Activated B cell treated with CpG ODN at 0.5 μM for 24 hours (primary cell): ENCODE measurements at places on chromosomes 13 and 19. TPM values are rescaled to one million over a fixed set of nuclear protein-coding genes. Genes with fewer than 3 reads are reported as not detected.

DNA sequence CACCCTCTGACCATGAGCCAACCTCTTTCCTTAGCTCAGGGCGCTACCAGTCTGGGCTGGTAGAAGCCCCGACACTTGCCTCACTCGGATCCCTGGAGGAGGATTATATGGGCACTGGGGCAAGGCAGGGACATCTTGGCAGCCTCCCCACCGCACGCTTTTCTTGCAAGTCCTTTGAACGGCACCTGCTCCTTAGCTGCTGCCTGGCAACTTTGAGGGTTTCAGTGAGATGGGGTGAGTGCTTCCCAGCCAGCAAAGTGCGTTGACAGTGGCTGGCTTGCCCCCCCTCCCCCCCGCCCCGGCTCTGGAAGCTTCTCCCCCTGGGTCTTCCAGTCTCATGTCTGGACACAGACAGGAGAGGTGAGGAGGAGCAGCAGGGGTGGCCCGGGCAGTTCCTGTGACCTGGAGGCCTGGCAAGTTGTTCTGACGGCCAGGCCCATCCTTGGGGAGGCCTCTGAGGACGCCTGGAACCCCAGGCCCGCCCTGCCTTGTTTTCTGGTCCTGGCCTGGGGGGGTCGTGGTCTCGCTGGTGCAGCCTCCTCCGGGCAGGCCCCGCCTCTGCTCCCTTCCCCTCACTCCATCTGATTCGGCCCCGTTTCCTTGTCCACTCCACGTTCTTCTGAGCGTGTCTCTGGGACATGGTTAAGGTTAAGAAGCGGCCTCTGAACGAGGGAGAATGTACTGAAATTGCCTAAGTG lies 75.2 kb downstream of the ATP11A start:
- no peaks in the 10 kb centered on the region for H3K27me3 ChIP-seq
- peaks cover 25% of the 10 kb centered on the region for H3K4me1 ChIP-seq
- peaks cover under 1% of the 10 kb centered on the region for H3K36me3 ChIP-seq
- no peak overlapping the region for H3K27ac ChIP-seq

GRCh38 chr19:49468746-49469447 lies 5.1 kb upstream of the FLT3LG start:
- H3K27me3 ChIP-seq: no peaks in the 10 kb centered on the region
- peak overlapping the region; percentile 97 for H3K27ac ChIP-seq
- peaks cover 23% of the 10 kb centered on the region for H3K36me3 ChIP-seq
- peak overlapping the region; percentile 61 for H3K4me3 ChIP-seq
- DNase-seq: peak; percentile 72

GRCh38 chr19:1492474-1493006 lies 1.6 kb downstream of the REEP6 start:
- H3K4me1 ChIP-seq: peaks cover 12% of the 10 kb centered on the region
- no peaks in the 10 kb centered on the region for H3K36me3 ChIP-seq
- no peak for DNase-seq
- peaks cover 5% of the 10 kb centered on the region for H3K27me3 ChIP-seq
- H3K27ac ChIP-seq: no peak overlapping the region

GRCh38 chr19:46181388-46181779 lies 33.3 kb downstream of the IGFL2 start:
- H3K27ac ChIP-seq: no peak overlapping the region
- no peak overlapping the region for H3K4me3 ChIP-seq
- no peaks in the 10 kb centered on the region for H3K36me3 ChIP-seq

- DNase-seq: no peak
- no peak overlapping the region for H3K27ac ChIP-seq
- H3K36me3 ChIP-seq: no peaks in the 10 kb centered on the region
- no peaks in the 10 kb centered on the region for H3K27me3 ChIP-seq
Observed at GRCh38 chr13:113040031-113040430, 65.6 kb upstream of the F7 start.

SELENOV gene
- not detected in 2 replicates for total RNA-seq

- H3K4me1 ChIP-seq: no peaks in the 10 kb centered on the region
- H3K27ac ChIP-seq: no peak overlapping the region
- H3K36me3 ChIP-seq: no peaks in the 10 kb centered on the region
- DNase-seq: no peak
- H3K27me3 ChIP-seq: peaks cover 15% of the 10 kb centered on the region
Observed at GRCh38 chr13:33578786-33579185, 239.2 kb upstream of the RFC3 start.

- H3K4me1 ChIP-seq: peaks cover 71% of the 10 kb centered on the region
- peak; percentile 77 for DNase-seq
- H3K36me3 ChIP-seq: peaks cover 45% of the 10 kb centered on the region
- H3K27me3 ChIP-seq: no peaks in the 10 kb centered on the region
Observed at GRCh38 chr19:50418176-50419021, at the start of gene SPIB. SPIB (plus strand) TSS chr19:50418938; CDS start chr19:50418963, 25 bp downstream.

DNA sequence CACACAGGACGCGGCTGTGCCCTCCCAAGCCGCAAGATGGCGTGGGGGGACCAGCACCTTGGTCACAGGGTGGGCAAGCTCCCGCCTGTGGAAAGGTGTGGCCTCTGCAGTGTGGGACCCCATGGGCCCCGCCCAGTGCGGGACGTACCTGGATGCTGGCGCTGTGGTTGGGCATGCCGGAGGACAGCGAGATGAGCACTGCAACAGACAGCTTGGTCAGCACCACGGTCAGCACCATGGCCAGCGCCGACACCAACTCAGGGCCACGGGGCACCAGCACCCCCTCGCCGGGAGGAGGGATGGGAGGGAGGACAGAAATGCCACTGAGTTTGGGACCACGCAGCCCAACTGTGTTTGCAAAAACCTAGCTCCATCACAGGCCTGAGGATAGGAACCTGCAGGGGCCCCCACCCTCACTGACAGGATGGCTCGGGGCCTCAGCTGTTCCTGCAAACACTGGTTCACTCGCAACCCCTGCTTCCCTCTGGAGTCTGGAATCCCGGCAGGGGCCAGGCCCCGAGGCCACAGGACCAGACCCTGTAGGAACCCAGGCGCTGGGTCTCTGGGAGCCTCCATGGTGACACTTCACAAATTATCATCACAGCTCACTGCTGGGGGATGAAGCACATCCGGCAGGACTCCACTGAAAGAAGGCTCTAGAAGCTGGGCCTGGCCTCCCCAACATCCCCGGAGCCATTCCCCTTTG lies 27.1 kb downstream of the IZUMO4 start:
- H3K27me3 ChIP-seq: no peaks in the 10 kb centered on the region
- H3K36me3 ChIP-seq: peaks cover 76% of the 10 kb centered on the region
- no peaks in the 10 kb centered on the region for H3K4me1 ChIP-seq
- no peak for DNase-seq
- no peak overlapping the region for H3K27ac ChIP-seq

LRRC25 gene
- total RNA-seq: 0.47 and 0.88 TPM in 2 replicates

GRCh38 chr13:21557995-21558394 lies 46.0 kb downstream of the MICU2 start:
- H3K27ac ChIP-seq: no peak overlapping the region
- peaks cover 55% of the 10 kb centered on the region for H3K36me3 ChIP-seq
- H3K27me3 ChIP-seq: no peaks in the 10 kb centered on the region

- H3K36me3 ChIP-seq: peaks cover 44% of the 10 kb centered on the region
- H3K4me3 ChIP-seq: no peak overlapping the region
- H3K27ac ChIP-seq: no peak overlapping the region
- no peak for DNase-seq
Observed at GRCh38 chr19:43906774-43907173, 28.3 kb downstream of the ZNF45 start.

ONECUT3 gene
- total RNA-seq: not detected in 2 replicates

DNA sequence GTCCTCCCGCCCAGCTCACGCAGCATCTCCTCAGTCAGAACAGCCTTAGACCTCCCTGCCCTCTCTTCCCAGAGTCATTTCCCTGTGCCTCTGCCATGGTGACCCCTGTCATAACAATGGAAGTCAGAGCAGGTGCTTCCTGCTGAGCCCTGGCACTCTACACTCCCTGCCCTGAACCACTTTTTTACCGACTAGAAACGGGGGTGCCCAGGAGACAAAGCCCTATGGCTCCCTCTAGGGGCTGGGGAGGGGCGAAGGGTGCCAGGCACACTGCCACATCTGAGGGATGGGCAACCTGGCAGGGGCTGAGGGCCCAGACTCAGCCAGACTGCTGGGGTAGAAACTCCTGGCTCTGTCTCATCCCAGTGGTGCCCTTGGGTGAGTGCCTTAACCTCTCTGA lies 16.4 kb downstream of the ZNF574 start:
- peaks cover 65% of the 10 kb centered on the region for H3K36me3 ChIP-seq
- peaks cover 45% of the 10 kb centered on the region for H3K4me1 ChIP-seq

- DNase-seq: no peak
- H3K27ac ChIP-seq: no peak overlapping the region
- H3K27me3 ChIP-seq: peaks cover 34% of the 10 kb centered on the region
- no peaks in the 10 kb centered on the region for H3K36me3 ChIP-seq
Observed at GRCh38 chr19:10036601-10037071, 23.4 kb downstream of the RDH8 start.

ANGPTL4 gene
- not detected in 2 replicates for total RNA-seq

DNA sequence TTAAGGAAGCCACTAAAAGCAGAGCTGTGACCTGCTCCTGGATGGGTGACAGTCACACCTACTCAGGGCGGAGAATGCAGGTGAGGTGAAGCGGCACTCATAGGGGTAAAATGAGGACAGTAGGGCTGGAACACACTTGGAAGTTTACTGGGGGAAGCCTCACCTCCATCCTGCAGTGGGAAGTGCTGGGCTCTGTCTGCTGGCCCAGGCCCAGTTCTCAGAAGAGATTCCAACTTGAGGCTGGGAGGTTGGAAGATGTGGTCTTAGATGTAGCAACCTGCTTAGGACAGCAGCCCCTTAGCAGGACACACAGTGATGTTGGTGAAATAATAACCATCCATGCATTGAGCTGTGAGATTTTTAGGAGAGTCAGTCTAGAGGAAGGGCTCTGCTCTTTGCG lies 4.6 kb downstream of the MEDAG start:
- peaks cover 43% of the 10 kb centered on the region for H3K27me3 ChIP-seq
- no peak overlapping the region for H3K4me3 ChIP-seq
- no peaks in the 10 kb centered on the region for H3K36me3 ChIP-seq
- peaks cover 7% of the 10 kb centered on the region for H3K4me1 ChIP-seq
- H3K27ac ChIP-seq: no peak overlapping the region

SIPA1L3 gene
- 120 and 145 TPM in 2 replicates for total RNA-seq

DNA sequence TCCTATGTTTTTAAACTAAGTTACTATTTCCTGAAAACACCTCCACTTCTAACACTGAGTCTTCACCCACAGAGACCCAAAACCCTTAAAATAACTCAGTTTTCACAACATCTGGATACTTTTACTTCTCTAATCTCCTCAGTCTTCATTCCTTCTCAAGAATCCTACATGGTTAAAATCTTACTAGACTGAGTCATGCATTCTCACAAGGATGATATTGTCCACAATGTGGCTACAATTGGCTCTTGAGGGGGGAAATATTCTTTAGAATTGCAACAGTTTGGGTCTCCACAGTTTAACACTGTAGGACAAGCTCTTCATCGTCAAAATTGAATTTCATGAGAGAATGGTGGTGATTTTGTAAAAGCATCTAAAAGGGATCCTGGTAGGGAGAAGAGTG lies 397.1 kb downstream of the SLITRK5 start:
- H3K4me3 ChIP-seq: no peak overlapping the region
- H3K36me3 ChIP-seq: no peaks in the 10 kb centered on the region
- no peaks in the 10 kb centered on the region for H3K4me1 ChIP-seq
- no peaks in the 10 kb centered on the region for H3K27me3 ChIP-seq

- H3K4me3 ChIP-seq: no peak overlapping the region
- no peaks in the 10 kb centered on the region for H3K4me1 ChIP-seq
- H3K36me3 ChIP-seq: peaks cover 27% of the 10 kb centered on the region
- DNase-seq: no peak
- H3K27ac ChIP-seq: no peak overlapping the region
Observed at GRCh38 chr19:19119325-19120237, 18.7 kb downstream of the TMEM161A start.

DNA sequence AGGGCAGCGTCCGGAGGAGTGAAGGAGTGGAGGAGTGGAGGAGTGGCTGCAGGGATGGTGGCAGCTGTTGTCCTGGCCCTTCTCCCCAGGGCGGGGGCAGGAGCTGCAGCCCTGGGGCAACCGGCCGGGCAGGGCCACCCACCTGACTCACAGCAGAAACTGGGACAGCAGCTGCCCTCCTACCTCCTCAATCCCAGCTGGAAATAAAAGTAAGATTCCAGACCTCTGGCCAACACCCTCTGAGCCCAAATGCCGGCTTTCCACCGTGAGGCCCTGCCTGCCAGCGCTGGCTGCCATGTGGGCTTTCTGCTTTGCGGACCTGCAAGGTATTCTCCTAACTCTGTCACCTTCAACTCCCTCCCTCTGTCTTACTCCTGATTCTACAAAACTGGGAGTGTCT lies 3.3 kb upstream of the CLPP start:
- H3K27me3 ChIP-seq: no peaks in the 10 kb centered on the region
- DNase-seq: no peak
- no peaks in the 10 kb centered on the region for H3K36me3 ChIP-seq
- no peak overlapping the region for H3K27ac ChIP-seq
- no peak overlapping the region for H3K4me3 ChIP-seq

DNA sequence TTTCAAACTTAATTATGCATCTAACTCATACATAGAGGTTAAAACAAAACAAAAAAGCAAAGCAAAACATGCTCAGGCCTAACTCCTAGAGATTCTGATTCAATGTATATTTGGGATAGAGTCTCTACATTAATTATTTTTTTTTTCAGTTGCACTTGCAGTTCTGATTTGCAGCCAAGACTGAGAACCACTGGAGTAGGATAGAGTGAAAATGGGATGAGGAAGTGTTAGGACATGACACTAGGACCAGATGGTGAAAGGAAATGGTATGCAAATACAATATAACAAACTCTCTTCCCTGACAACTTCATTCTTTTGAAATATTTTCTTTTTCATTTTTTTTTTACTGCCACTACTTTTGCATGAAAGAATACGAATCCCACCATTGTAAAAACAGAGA lies 1.8 kb downstream of the CCDC122 start:
- no peaks in the 10 kb centered on the region for H3K27me3 ChIP-seq
- peaks cover 3% of the 10 kb centered on the region for H3K36me3 ChIP-seq
- H3K4me3 ChIP-seq: peak overlapping the region; percentile 93
- H3K27ac ChIP-seq: peak overlapping the region; percentile 93
- H3K4me1 ChIP-seq: peaks cover 32% of the 10 kb centered on the region

ZFP28 gene
- 6.2 and 6.5 TPM in 2 replicates for total RNA-seq

DNA sequence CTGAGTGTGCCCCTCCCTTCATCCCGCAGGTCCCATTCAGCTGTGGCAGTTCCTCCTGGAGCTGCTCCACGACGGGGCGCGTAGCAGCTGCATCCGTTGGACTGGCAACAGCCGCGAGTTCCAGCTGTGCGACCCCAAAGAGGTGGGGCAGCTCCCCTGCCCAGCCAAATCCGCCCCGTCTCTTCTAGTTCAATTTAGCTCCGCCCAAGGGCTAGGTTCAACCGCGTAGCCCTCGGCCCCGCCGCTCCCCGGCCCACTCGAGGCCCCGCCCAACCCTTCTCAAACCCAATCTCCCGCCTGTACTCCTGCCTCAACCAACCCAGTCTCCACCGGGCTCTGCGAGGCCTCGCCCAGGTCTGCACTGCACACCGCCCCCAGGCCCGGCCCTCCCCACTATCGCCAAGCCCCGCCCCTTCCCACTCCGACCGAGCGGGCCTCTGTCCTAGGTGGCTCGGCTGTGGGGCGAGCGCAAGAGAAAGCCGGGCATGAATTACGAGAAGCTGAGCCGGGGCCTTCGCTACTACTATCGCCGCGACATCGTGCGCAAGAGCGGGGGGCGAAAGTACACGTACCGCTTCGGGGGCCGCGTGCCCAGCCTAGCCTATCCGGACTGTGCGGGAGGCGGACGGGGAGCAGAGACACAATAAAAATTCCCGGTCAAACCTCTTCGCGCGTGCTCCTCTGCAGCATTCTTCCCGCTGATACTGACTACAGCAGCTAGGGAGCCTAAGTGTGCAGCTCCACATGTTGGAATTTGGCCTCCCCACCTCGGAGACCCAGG lies 2.9 kb downstream of the ETV2 start:
- H3K36me3 ChIP-seq: peaks cover 8% of the 10 kb centered on the region
- peaks cover 44% of the 10 kb centered on the region for H3K4me1 ChIP-seq
- H3K4me3 ChIP-seq: peak overlapping the region; percentile 86
- peak; percentile 86 for DNase-seq
- peak overlapping the region; percentile 78 for H3K27ac ChIP-seq
- H3K27me3 ChIP-seq: no peaks in the 10 kb centered on the region

GRCh38 chr19:2457394-2458037 lies 757 bp upstream of the LMNB2 start:
- H3K36me3 ChIP-seq: no peaks in the 10 kb centered on the region
- H3K4me3 ChIP-seq: peak overlapping the region; percentile 7
